NT2/D1 (cell line): ENCODE measurements at places on chromosomes 12 and 14.

DNA sequence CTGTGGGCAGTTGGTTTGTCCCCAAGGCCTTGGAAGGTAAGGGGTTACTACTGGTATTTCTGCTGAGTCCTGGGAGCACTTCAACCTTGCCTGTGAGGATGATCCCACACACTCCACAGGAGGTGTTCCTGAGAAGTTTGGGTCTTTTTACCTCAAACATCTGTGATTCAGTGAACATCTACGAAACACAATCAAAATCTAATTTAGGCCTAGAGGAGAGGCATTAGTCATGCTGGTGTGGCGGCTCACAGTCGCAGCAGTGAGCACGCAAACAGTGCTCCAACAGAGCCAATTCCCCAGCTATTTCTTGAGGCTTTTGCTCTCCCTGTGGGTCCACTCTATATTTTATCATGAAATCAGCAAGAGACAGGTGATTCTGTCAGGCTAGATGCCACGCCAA lies 107.6 kb downstream of the APAF1 start:
- DNase-seq, result no peak

GRCh38 chr12:92185052-92185451 lies 39.4 kb upstream of the BTG1 start:
- DNase-seq, result no peak

DNA sequence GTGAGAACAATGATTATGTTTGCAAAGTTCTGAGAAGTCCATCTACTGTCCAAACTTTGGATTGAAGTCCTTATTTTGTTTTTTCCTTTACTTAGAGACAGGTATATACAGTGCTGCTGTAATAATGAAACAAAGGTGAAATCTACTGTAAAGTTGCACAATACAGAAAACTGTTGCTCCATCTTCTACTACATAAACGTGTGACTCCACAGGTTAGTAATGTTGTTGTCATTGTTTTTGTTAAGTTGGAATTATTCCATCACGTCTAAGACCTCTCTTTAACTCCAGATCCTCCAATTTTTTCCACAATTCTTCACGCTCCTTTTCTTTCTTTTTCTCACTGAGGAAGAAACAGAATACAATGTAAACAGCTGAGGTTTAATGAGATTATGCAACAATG lies 57.0 kb upstream of the GPHB5 start:
- no peak for DNase-seq

- no peak for DNase-seq
These were observed 147.7 kb downstream of the ZNF664 start for GRCh38 chr12:124120739-124121138.

- DNase-seq, result no peak
These were observed 64.8 kb downstream of the WSCD2 start for GRCh38 chr12:108193917-108194316.

DNA sequence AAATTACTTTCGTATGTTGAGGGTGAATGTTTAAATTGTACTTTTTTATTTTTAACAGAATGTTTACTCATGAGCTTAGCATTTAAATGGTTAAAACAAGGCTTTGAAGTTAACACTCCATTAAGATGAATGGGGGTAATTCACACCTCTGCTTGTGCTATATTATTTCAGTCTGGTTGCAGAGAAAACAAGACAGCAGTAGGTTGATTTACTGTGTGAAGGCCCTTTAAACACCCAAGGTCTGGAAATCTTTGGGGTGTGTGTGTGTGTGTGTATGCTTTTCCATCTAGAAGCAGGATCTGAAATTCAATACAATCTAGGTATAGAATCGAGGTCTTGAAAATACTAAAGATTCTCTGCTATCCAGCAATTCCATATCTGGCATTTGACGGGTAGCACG lies 83.8 kb downstream of the SLC38A6 start:
- DNase-seq, result no peak

DNA sequence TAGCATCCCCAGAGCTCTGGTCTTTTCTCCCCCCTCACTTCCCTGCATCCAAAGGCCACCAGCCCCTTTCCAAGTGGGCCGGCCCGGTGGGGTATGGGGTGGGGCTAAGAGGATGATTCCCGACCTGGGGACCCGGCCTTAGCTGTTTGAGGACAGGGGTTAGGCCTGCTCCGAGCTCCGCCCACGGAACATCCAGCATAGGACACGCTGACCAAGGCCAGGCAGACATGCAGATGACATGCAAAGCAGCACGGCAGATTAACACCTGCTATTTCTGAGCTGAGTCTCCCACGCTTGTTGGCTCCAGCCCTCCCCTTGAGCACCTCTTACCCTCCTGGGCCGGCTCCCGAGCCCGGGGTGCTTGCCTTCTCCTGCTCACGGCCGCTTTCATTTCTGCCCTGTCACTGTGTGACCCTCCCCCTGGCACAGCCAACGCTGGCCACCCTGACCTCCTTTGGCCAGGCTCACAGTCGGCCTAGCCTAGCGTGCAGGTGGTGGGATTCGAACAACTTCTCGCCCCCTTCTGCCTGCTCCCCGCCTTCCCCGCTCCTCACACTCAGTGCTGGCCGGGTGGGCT lies 40.2 kb downstream of the TEAD4 start:
- no peak for DNase-seq

DNA sequence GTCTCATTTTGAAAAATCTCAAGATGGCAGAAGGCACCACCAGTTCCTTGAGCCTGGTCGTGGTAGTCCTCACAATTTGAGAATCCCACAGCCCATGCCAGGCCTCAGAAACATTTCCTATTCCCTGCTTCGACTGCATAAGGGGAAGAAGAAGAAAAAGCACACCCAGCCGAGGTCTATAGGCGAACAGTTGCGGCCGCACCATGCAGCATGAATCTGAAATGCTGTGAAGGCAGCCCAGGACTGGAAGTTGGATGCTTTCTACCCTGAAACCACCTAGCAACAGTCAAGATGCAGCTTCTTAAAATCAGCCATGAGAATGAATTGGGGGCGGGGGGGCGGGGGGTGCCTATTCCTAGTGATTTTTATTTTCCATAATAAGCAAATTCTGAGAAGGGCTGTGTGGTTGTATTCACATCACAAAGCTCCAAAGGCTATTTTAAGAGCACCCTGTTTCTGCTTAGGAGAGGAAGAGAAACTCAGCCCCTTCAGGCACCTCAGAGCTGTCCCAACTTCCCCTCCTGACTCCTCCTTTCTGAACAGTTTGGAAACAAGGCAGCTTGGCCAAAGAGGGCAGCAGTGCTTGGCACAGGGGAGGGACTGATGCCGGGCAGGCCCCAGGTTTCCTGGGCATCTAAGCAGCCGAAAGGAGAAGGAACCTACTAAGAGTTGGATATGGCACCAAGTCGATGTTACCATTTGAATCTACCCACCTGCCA lies 172.5 kb upstream of the FOXN3 start:
- DNase-seq, result no peak

- DNase-seq, result no peak
These were observed 3.1 kb downstream of the HNF1A start for GRCh38 chr12:120981407-120981941.

GRCh38 chr12:40970320-40970907 lies 217.7 kb upstream of the PDZRN4 start:
- DNase-seq, result no peak

GRCh38 chr14:104973385-104974145 lies 4.6 kb downstream of the AHNAK2 start:
- DNase-seq, result no peak

GRCh38 chr12:58803908-58804307 lies 116.4 kb downstream of the LRIG3 start:
- DNase-seq, result no peak

DNA sequence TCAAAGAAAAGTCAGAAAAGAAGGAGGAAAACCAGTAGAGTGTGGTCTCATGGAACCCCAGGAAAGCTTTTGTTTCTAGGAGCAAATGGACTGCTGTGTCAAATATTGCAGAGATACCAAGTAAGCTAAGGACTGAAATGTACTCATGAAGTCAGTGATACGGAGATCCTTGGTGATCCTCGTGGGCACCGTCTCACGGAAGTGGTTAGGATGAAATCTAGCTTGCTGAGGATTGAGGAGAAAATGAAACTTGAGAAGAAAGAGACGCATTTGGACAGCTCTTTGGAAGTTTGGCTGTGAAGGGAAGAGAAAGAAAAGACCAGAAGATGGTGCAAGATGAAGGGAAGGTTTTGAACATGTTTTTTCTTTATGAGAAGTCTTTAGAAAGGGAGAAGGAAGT lies 104.0 kb upstream of the CCND2 start:
- no peak for DNase-seq

- DNase-seq, result no peak
These were observed 3.9 kb upstream of the TMTC2 start for GRCh38 chr12:82682851-82683261.

DNA sequence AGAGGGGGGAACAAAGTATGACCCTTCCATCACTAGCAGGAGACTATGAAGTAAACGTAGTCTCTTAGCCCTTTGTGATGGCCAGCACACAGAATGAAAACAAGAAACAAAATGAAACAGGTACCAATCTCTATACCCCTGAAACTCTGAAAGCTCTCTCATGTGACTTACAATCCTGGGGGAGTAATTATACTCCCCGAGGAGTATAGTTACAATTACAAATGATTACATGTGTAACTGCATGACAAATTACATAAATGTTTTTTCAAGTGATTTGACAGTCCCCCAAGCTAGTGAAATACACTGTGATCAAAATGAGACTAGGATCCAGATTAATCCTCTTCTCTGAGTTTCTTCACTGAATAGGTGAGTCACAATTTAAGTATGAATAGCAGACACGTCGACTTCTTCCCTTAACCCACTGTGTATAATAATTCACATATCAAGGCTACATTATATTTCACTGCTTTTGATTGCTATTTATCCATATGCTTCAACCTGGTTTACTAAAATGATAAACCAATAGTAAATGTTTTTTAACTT lies 74.0 kb downstream of the SPTSSA start:
- DNase-seq, result no peak

DNA sequence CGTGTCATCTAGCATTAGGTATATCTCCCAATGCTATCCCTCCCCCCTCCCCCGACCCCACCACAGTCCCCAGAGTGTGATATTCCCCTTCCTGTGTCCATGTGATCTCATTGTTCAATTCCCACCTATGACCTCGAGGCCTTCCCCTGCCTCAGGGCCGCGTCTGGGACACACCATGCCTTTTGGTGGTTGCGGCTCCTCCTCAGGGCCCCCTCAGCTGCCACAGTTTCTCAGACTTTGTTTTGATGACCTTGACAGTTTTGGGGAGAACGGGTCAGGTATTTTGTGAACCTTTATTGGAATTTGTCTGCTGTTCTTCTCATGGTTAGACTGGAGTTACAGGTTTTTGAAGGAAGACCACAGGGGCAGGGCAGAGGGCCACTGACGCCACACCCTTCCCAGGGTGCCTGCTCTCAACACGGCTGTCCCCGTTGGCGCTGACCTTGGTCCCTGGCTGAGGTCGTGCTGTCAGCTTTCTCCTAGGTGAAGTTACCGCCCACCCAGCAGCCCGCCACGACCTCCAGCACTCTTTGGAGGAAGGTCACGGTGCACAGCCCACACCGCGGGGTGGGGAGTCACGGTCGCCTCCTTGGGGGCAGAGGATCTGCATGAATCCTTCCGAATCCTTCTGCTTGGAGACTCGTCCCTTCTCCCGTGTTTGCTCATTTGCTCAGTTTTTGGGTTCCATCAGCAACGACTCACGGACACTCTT lies 130.5 kb downstream of the KIF26A start:
- DNase-seq, result no peak

DNA sequence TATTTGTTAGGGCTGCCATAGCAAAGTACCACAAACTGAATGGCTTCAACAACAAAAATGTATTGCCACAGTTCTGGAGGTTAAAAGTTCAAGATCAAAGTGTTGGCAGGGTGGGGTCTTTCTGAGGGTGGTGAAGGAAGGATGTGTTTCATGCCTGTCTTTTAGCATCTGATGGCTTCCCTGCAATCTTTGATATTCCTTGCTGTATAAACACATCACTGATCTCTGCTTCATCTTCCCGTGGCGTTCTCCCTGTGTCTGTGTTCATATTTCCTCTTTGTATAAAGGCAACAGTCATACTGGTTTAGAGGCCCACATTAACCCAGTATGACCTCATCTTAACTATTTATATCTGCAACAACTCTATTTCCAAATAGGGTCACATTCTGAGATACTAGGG lies 167.5 kb downstream of the BTG1 start:
- DNase-seq, result no peak

DNA sequence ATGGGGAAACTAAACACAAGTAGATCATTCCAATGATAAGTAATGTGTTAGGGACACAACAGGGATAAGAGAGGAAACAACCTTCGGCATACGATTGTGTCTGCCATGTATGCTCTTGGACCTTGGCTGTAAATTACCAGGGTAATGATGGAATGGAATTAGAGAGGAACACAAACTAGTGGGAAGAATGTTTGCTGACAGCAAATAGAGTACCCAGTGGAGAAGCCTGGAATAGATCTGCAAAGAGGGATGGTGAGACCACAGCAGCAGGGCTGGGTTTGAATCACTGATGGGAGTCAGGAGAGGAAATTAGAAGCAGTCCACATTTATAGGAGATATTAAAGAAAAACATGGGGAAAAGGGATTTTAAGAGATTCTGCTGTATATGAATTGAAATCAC lies 172.8 kb downstream of the LRIG3 start:
- no peak for DNase-seq

- no peak for DNase-seq
These were observed 166.1 kb upstream of the EEA1 start for GRCh38 chr12:93094988-93095737.

DNA sequence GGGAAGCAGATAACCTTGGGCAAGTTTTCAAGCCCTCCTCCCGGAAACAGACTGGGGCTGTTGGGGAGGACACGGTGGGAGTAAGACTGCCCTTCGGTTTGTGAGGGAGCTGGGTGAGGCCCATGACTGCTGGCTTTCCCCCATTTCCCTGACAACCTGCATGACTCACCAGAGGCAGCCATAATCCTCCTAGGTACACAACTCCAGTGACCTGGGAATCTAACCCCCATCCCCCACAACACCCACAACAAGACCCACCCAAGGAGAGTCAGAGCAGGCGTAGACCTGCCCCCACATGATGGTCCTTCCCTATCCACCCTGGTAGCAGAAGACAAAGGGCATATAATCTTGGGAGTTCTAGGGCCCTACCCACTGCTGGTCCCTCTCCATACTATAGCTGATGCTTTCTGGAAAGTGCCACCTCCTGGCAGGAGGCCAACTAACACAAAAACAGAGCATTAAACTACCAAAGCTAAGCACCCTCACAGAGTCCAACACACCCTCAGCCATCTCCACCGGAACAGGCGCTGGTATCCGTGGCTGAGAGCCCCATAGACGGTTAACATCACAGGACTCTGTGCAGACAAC lies 14.8 kb downstream of the DDX24 start:
- DNase-seq, result no peak

DNA sequence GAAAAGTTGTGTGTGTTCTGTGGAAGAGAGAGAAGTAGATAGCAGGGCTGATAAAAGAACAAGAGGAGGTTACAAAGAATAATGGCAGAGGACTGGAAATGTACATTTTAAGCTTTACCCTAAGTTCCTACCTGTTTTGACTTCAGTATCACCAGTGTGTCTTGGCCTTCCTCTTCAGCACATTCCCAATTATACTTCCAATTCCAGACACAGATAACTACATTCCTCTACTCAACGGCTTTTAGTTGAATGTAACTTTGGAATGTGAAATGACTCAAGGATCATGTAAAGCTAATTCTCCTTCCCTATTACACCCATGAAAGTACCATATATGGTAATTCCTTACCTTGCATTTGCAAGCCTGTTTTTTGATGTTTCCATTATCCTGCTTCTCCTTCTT lies 5.0 kb downstream of the MGST1 start:
- DNase-seq, result no peak
